Activated naive CD8-positive, alpha-beta T cell treated with anti-CD3 and anti-CD28 coated beads for 36 hours (primary cell): ENCODE measurements at places on chromosomes 1 and 21.

DNA sequence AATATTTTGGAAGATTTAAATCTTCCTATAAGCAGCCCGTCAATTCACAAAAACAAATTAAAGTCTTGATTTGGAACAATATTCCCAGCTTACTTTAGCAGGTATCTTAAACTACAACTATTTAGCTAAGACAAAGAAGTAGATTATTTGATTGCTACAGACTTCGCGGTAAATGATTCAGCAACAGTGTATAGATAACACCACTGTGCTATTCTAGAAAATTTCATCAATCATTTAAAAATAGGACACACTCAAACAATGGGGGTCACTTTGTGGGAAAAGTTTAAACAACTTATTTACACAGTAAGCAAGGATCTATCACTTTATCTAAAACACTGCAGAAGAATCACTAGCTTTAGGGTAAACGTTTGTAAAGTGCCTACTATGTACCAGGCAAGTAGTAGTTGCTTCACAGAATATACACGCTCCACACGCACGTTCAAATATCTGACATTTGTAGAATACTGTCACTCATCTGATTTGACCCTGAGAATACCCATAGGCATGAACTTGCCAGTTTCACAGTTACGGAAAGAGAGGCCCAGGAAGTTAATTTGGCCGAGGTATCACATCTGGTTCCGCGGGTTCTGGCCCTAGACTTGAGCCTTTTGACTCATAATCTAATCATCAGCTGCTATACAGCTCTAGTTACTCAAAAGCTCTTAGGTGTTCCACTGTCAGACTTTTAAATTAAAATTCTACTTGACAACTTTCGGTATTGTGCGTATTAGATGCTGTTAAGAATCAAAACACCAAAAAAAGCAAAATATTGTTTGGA is 876 bp downstream of the DENND2C start:
- DNase-seq, result no peak
- H3K27ac ChIP-seq, result no peak overlapping the region
- H3K36me3 ChIP-seq, result no peaks in the 10 kb centered on the region
- peaks cover 10% of the 10 kb centered on the region for H3K4me1 ChIP-seq
- H3K27me3 ChIP-seq, result peaks cover 8% of the 10 kb centered on the region

GRCh38 chr1:42745851-42746250 is 5.8 kb upstream of the CLDN19 start:
- H3K27ac ChIP-seq, result no peak overlapping the region
- no peaks in the 10 kb centered on the region for H3K27me3 ChIP-seq
- no peak overlapping the region for H3K4me3 ChIP-seq
- H3K4me1 ChIP-seq, result no peaks in the 10 kb centered on the region

DNA sequence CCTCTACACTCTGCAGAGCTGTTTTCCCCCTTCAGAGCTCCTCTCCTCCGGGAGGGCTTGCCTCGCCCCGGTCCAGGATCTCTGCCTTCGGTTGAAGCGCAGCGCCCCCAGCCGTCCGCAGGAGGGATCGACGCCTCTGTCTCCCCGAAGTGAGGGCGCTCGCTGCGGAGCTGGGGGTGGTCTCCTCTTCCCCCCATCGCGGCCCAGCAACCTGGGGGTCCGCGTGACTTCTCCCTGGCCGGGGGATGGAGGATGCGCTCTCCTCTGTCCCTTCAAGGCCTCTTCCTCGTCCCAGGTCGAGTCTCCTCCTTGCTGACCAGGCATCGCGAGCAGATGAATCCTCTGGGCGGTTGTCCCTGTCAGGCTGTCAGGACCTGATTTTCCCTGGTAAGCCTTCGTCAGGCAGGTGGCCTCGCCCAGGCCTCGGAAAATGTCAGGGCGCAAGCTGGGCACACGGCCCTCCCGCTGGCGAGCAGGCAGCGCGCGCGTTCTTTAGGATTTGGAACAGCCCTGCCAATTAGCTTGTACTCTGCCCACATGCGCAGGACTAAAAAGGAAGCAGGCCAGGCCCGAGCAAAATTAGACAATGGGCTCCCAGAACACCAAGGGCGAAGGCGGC is 90.5 kb downstream of the EDEM3 start:
- H3K27ac ChIP-seq, result no peak overlapping the region
- H3K4me1 ChIP-seq, result no peaks in the 10 kb centered on the region
- peak; percentile 50 for DNase-seq
- no peak overlapping the region for H3K4me3 ChIP-seq
- H3K36me3 ChIP-seq, result no peaks in the 10 kb centered on the region
- peaks cover 23% of the 10 kb centered on the region for H3K27me3 ChIP-seq

GRCh38 chr1:102572637-102573036 is 535.7 kb downstream of the COL11A1 start:
- no peaks in the 10 kb centered on the region for H3K36me3 ChIP-seq
- H3K4me1 ChIP-seq, result no peaks in the 10 kb centered on the region
- no peak overlapping the region for H3K4me3 ChIP-seq

- H3K36me3 ChIP-seq, result no peaks in the 10 kb centered on the region
- no peaks in the 10 kb centered on the region for H3K27me3 ChIP-seq
- DNase-seq, result no peak
- H3K27ac ChIP-seq, result no peak overlapping the region
- no peak overlapping the region for H3K4me3 ChIP-seq
Measured at GRCh38 chr1:216047811-216048572, 375.3 kb downstream of the USH2A start.

DNA sequence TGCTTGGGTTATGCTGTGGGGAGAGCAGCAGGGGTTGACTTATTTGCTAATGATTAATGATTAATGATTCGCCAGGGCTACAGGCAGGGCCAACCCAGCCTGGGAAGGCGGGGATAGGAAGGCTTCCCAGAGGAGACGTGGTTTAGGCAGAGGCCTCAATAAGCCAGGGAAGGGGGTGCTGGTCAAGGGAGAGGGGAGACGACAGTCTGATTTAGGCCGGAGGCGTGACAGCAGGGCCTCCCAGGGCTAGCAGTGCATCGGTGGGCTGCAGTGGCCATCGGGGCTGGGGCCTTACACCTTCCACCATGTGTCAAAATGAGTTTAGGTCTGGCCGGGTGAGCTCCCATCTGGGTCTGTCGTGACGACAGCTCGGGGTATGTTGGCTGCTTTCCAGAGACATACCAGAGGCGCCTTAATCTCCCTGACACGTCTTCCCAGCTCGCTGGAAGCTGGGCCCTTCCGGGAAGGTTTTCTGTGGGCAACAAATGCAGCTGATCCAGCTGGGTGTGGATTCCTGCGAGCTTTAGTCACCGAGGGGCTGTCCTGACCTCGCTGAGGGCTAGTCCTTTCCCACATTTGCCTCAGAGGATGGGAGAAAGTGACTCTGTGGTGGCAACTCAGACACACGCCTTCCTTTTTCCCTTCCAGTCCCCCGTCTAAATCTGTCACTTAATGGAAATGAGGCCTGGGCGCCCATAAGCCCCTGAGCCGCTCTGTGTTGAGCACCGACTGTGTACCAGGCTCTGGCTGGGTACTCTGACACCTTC is 3.7 kb upstream of the SLC1A7 start:
- no peaks in the 10 kb centered on the region for H3K4me1 ChIP-seq
- no peaks in the 10 kb centered on the region for H3K36me3 ChIP-seq
- no peak overlapping the region for H3K4me3 ChIP-seq
- DNase-seq, result no peak

DNA sequence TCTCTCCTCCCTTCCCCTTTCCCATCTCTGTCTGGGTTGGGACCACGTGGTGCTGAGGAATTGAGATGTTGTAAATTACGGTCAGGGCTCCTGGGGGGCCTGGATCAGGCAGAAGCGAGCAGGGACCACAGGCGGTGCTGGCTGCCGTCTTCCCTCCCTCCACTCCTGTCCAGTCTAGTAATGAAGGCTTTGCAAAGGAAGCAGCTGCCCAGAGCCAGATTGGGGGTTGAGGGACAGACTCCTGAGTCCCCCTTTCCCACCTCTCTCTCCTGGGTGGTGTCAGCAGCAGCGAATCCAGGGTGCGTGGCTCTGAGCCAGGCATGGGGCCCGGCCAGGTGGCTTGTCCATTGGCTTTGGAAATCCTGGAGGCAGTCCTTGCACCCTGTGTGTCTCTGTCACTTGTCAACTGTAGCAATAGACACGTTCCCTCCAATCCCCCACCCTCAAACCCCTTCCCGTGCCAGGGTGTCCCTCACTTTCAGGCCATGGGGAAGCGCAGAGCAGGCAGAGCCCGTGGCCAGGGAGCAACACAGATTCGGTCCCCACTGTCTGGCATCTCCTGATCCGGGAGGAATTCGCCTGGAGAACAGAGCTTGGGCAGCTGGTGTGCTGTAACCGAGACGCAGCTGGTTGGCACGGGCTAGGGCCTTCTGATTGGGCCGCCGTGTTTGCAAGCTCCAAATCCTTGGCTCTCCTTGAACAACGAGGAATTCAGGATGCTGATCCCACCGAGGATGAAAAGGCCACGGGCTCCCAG is 64.8 kb upstream of the WNT4 start:
- no peaks in the 10 kb centered on the region for H3K36me3 ChIP-seq
- no peaks in the 10 kb centered on the region for H3K4me1 ChIP-seq
- no peak overlapping the region for H3K4me3 ChIP-seq
- DNase-seq, result no peak

DNA sequence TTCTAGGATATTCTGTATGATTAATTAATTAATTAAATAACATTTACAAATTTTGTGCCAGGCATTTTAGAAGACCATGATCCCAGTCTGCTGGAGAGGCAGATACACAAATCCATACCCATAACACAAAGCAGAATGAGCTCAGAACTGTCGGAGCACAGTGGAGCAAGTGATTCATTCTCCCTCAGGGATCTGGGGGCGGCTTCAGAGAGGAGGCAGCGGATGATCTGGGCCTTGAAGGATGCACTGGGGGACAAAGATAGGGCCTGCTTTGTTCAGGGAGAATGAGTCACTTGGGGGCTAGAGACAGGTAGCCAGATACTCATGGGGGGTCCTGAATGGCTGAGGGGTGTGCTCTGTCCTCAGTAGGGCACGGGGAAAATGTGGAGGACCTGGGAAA is 50.9 kb upstream of the TRABD2B start:
- no peaks in the 10 kb centered on the region for H3K27me3 ChIP-seq
- no peaks in the 10 kb centered on the region for H3K36me3 ChIP-seq
- H3K4me3 ChIP-seq, result no peak overlapping the region

- no peak for DNase-seq
- H3K4me3 ChIP-seq, result no peak overlapping the region
- no peaks in the 10 kb centered on the region for H3K36me3 ChIP-seq
- H3K27ac ChIP-seq, result no peak overlapping the region
- H3K4me1 ChIP-seq, result no peaks in the 10 kb centered on the region
- H3K27me3 ChIP-seq, result no peaks in the 10 kb centered on the region
Measured at GRCh38 chr1:81007024-81007423, 793.7 kb upstream of the ADGRL2 start.

DNA sequence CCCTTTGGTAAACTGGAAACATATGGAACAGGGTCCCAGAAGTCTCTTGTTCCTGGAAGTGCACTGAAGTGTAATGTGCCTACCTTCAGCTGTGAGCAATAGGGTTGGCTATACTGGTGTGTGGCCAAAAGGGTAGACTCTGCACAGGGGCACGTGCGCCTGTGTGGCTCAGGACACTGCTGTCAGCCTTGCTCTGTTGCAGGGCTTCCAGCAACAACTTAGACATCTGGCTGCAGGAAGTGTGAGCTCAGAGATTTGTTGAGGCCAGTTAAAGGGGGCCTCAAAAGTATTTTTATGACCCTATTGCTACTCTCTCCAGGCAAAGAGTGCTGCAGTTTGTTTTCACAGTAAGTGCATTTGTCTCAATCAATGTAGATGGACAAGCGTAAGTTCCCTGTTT is 7.5 kb downstream of the CTPS1 start:
- peaks cover 50% of the 10 kb centered on the region for H3K4me1 ChIP-seq
- no peak overlapping the region for H3K4me3 ChIP-seq
- H3K27me3 ChIP-seq, result no peaks in the 10 kb centered on the region
- no peak overlapping the region for H3K27ac ChIP-seq
- DNase-seq, result no peak

DNA sequence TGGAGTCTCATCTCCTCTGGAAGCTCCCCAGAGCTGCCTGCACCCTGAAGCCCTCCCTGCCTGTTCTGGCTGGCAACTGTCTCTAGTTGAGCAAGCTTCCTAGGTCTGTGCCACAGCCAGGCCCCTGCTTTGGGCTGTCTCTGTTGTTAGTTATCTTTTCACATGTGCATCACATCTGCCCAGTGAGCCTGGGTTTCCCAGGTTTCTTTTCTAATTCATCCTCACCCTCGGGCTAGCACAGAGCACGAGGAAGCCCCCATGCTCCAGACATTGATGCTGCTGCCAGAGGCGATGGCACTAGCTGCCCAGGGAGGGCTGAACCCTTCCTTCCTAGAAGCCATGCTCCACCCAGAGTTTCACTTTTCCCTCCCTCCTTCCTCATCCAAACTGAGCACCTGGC is 27.2 kb downstream of the RASSF5 start:
- no peaks in the 10 kb centered on the region for H3K27me3 ChIP-seq
- no peak for DNase-seq
- no peaks in the 10 kb centered on the region for H3K36me3 ChIP-seq
- H3K27ac ChIP-seq, result no peak overlapping the region

DNA sequence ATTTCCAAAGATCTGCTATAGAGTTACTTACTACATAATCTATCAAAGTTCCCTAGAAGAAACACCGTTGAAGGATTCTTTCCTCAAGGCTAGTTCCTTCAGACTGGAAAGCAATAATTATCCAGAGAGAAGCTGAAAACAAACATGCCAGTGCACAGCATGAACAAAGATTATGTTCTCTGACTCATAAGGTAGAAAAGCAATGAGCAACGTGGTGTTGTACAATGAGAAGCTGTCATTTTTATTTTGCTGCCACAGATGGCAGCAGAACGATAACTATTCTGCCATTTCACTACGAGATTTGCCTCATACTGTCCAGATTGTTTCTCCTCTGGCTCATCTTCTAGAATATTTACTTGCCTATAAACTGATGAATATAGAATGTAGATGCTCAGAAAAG is 10.7 kb downstream of the EXTL2 start:
- no peak overlapping the region for H3K4me3 ChIP-seq
- H3K4me1 ChIP-seq, result peaks cover 5% of the 10 kb centered on the region
- H3K27ac ChIP-seq, result no peak overlapping the region
- no peaks in the 10 kb centered on the region for H3K27me3 ChIP-seq
- no peak for DNase-seq

DNA sequence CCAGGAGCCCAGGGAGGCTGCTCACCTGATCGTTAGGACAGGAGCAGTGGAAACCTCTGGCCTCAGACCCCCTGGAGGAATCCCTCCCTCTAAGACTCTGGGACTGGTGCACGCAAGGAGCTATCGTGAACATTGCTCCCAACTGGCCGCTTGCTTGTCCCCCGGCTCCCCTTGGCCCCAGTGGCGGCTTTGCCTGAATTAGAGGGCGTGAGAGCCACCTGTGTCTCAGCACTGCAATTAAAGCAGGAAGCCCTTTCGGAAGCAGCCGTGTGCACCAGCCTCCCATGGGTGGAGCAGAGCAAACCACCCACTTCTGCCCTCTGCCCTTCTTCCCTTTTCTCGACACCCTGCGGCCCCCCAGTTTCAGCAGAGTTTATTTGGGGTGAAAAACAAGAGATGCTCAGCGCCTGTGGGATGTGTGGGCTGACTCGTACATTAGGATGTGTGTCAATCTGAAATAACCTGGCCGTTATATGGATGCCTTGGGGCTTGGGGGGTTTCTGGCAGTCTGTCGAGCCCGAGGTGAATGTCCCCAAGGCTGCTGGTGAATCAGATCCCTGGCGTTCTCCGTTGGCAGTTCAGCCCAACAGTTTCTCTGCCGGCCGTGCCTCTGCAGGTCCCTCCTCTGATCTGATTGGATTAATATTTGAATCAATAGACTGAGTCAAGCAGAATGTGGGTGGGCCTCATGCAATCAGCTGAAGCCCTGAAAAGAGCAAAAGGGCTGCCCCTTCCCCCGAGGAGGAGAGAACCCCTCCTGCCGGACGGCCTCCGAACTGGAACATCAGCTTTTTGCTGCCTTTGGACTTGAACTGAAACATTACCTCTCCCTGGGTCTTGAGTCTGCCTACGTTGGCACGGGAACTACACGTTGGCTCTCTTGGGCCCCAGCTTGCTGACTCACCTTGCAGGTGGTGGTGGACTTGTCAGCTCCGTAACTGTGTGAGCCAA is 7.3 kb upstream of the UMODL1 start:
- H3K36me3 ChIP-seq, result no peaks in the 10 kb centered on the region
- peaks cover 50% of the 10 kb centered on the region for H3K4me1 ChIP-seq
- peak overlapping the region; percentile 80 for H3K4me3 ChIP-seq
- DNase-seq, result peak; percentile 69
